ENCODE measurements at places on chromosomes 4 and X.

DNA sequence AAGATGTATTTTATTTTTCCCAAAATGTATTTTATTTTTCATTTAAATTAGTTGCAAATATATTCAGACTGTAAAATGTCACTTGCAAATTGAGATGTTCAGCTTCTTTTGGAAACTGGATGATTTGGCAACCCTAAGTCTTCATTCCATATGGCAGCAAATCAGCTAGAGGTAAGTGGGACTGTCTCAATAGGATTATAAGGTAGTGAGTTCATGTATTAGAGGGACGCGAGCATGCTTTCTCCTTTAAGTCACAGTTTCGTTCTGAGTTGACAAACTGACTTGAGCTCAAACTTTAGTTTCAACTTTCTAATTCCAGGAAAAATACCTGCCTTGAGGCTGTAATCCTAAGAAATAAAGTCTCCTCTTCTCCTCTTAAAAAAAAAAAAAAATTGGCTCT lies 44.2 kb upstream of the TMEM131L start:
- no peak for DNase-seq

- no peak for DNase-seq
Measured at GRCh38 chrX:136067097-136067496, 80.2 kb upstream of the FHL1 start.

DNA sequence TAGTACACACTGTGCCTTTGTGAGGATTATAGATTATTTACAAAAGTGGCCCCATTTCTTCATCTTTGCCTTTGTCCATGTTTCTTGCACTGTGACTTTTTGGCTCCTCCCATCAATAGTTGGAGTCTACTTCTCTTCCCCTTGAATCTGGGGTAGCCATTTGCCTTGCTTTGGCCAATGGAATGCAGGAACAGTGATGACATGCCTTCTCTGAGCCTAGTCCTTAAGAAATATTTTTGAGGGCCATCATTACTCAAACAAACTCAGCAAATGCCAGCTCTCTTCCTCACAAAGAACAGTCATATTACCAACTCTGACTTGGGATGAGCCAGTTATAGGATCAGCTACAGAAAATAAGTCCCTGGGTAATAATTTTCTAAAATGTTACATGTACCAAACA lies 189.6 kb downstream of the FRMPD4 start:
- no peak for DNase-seq

DNA sequence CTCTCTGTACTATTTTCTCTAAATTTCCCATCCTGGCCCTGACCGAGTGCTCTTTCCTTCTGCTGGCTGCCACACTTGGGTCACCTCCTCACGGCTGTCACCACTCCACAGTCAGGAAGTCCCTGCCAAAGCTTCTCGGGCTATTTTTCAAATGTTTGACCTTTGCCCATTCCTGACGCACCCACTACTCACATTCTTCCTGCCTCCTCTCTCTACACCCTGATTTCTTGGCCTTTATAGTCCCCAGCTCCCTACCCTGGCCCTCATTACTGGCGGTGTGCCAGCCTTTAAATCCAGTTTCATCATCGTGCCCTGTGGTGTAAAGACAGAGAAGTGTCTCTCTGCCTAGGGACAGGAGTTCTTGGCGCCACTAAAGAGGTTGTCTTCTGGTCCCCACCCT lies 46.4 kb upstream of the GATB start:
- no peak for DNase-seq

GRCh38 chr4:53635697-53636483 lies 44.6 kb upstream of the LNX1 start:
- no peak for DNase-seq

DNA sequence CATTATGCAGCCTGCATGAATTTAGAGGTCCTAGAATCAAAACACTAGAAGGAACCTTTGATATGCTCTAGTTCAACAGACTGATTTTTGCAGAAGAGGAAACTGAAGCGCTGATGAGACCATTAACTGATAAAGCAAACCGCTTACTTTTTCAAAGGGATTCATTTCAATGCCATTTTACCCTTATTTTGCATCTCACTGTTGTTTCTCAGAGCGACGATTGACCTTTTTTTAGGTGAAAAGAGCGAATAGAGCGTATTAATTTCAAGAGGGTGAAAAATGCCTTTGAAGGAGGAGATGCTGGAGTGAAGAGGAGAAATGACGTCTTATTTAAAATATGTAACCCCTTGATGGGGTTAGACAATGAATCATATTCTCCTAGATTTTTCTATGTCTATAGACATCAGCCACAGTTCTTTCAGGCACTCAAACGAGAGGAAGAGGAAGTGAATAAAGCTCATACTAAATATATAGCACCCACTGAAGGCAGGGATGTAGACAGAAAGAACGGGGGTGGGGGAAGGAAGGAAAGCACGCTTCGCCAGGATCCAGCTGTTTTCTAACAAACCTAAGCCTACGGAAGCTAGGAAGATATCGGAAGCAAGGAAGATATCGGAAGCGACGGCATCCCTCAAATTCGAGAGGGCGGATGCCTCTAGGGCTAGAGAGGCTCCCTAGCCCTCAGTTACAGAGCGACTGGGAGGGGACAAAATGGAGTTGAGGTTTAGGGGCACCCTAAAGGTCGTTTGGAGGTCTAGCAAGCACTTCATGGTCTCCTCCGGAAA lies 848 bp downstream of the ACSL4 start:
- no peak for DNase-seq

- DNase-seq, result no peak
Measured at GRCh38 chrX:134537179-134537955, 77.4 kb downstream of the HPRT1 start.

DNA sequence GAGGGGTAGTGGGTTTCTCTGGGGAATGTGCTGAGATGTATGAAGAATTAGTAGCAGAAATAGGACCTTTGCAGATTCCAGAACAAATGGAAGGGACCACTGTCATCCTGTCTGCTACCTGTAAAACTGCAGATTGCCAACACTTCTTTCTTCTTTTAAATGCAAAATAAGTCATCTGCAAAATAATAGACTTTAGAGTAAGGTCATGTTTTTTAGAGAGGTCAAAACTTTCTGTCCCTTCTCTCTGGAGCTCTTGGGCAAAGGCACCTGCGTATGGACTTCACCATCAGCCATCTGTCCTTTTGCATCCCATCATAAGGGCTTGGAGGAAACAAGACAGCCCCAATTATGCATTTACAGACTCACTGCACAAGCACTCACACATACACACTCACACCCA lies 121.1 kb upstream of the PPARGC1A start:
- no peak for DNase-seq

- no peak for DNase-seq
Measured at GRCh38 chrX:69807400-69807799, 191.5 kb downstream of the EDA start.

DNA sequence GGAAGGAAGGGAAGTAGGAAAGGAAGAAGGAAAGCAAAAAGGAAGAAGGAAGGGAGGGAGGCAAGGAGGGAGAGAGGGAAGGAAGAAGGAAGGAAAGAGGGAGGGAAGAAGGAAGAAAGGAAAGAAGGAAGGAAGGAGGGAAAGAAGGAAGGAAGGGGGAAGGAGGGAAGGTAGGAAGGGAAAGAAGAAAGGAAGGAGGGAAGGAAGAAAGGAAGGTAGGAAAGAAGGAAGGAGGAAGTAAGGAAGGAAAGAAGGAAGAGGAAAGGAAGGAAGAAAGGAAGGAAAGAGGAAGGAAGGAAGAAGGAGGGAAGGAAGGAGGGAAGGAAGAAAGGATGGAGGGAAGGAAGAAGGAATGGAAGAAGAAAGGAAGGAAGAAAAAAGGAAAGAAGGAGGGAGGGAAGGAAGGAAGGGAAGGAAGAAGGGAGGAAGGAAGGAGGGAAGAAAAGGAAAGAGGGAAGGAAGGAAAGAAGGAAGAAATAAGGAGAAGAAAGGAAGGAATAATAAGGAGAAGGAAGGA lies 18.6 kb upstream of the SCML1 start:
- DNase-seq, result no peak

- no peak for DNase-seq
Measured at GRCh38 chr4:15917297-15917696, 21.2 kb downstream of the FGFBP1 start.

GRCh38 chrX:68571610-68572311 lies 72.9 kb downstream of the YIPF6 start:
- no peak for DNase-seq

- DNase-seq, result no peak
Measured at GRCh38 chr4:182738283-182739047, 178.7 kb downstream of the DCTD start.

All from NCI-H2029 (cell line).